Stromal cell of bone marrow (primary cell): ENCODE measurements at places on chromosomes 1 and 21.

GRCh38 chr1:29393451-29393826 lies 157.1 kb downstream of the PTPRU start:
- no peak for DNase-seq

DNA sequence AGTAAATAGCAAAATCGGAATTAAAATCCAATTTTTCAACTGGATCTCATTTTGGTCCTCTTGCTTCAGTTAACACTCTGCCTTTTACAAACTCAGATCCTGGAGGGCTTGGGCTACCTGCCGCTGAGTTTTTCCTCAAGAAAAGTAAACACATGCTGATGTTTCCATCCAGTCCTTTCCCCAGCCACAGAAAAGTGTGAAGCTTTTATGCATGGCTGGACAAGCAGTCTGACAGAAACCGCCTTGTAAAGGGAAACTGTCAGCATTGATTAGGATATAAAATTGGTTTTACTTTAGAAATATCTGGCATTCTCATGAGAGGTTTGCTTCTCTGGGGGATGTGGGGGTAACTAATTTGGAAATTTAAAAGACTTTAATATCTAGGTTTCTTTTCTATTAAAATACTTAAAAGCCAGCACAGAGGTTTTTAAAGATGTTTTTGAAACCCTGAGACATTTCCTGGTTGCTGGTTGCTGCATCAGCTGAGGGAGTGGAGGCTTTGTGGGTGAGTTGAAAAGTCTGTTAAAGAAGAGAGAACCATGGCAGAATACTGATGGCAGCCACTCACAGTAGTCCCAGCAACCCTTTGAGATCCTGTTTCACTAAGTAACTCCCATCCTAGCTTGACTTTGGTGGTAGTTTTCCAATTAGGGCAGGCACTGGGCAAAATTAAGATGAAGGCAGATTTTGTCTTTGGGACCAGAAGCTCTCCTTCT lies 238.3 kb downstream of the PAPPA2 start:
- DNase-seq: no peak

DNA sequence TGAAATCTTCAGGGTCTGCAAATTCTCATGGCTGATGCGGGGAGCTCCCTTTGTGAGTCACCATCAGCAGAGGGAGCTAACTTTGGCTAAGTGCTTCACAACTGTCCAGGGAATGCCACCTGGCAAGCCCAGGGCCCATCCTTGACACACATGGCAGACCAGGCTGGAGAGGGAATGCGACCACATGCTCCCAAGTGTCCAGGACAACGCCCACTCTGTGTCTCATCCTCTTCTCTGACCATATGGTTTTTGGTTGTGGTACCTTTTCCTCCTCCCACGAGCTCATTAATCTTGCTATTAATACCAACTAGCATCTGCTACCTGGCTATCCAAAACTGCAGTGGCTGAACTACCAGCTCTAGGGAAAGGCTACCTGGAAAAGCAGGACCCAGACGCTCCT lies 37.1 kb upstream of the CLSTN1 start:
- no peak for DNase-seq

GRCh38 chr1:204975568-204976235 lies 67.3 kb upstream of the CNTN2 start:
- DNase-seq: no peak

DNA sequence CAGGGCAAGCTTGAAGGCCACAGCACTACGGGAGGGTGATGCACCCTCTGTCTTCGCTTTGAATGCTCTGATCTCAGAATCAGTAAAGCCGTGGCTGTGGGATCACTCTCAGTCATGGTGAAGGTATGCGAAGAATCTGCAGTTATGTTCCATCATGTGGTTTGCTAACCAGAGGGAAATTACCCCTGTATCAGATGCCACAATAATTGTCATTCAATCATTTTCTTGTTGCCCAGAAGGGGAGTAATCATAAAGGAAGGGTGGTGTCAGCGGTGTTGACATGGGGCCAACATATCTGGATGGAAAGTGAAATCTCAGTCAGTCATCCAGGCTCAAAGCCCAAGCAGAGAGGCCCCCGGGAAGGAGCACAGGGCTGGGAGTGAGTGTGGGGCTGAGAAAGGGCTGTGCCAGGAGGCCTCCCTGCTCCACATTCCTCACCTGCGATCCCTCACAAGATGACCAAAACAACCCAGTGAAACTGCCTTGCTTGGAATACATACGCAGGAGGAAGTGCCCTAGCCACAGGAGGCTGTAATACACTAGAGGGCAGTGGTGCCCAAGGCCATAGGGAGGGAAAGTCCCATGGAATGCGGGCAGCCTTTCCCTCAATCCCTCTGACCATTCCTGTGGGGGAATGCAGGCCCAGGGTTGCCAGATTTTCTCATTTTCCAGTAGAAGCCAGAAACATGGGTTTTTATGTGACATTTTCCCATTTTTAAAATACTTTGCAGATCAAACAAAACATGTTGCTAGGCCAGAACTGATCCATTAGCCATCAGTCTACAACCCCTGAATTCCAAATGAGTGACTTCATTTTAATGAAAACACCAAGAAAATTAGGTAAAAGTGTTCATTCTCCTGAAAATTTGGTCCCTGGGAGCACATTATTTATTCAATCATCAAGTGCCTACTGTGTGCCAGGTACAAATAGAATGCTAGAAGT lies 95.7 kb upstream of the VANGL1 start:
- DNase-seq: peak; percentile 85

GRCh38 chr1:43277116-43277876 lies 7.5 kb downstream of the TMEM125 start:
- DNase-seq: no peak

DNA sequence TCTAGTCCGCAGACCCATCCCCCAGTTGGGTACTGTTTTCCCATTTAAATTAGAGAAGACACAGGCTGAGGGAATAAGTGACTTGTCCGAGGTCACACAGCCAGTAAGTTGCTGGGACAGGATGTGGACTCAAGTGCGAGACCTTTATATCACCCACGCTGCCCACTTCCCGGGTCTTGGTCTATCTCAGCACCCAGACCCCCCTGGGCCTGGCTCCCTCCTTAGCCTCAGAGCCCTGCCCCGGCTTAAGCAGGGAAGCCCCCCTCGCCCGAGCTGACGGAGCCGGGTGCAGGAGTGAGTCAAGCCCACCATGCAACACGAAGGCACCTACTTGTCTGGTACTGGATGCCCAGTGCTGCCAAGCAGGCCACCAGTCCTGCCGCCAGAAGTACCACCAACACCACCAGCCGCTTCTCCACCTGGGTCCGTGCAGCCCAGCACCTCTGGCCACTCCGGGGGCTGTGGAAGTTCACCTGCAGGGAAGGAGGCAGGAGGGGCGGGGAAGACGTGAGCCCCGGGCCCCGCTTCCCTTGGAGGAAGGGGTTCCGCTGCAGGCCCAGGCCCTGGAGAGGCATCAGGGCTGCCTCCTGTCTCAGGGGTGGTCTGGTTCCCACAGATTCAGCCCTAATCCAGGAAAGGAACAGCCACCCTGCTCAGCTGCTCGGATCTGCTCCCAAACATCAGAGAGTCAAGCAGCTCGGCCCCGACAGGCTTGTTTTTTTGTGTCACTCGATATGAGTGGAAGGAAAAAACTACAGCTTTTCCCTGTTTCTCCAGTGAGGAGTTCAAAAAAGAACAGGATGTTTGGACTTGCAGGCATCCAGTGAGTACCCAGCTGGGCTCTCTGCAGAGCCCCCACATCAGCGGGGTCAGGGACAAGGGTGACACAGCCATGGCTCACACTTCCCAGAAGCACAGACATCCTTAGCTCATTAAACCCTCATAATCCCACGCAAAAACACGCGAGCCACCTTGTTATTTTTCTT lies 11.1 kb downstream of the ECE1 start:
- no peak for DNase-seq

DNA sequence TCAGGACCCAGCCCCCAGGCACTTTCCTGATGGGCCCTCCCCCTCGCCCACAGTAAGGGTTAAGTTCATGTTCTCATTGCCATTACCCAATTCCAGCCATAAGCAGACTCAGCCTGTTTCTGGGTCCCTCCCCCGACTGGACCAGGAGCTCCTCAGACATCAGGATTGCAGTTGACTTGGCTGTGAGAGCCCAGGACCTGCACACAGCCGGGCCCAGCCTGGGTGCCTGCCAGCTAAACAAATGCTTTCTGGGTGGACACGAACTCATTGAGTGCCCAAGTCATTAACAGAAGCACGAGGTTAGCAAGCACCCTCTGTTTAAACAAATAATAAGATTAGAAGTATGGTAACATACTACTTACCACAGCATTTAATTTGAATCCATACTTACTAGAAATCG lies 147.9 kb upstream of the POU3F1 start:
- no peak for DNase-seq

GRCh38 chr21:45450423-45451090 lies 45.6 kb downstream of the COL18A1 start:
- no peak for DNase-seq

- DNase-seq: no peak
Observed at GRCh38 chr1:210358626-210359025, 29.9 kb downstream of the HHAT start.

DNA sequence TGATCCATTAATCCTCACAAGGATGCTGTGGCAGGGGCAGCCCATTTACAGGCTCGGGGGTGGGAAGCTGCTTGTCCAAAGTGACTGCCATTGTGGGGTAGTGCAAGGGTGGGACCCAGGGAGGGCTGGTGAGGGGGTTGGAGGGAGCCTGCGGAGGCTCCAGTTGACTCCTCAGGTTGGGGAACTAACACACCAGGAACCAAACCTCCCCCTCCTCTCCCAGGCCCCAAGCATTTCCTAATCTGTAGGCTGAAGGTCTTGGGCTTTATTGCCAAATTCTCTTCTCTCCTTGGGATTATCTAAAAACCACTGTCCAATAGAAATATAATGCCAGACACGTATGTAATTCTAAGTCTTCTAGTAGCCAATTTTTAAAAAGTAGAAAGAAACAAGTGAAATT lies 18.2 kb downstream of the IKBKE start:
- DNase-seq: no peak

- DNase-seq: no peak
Observed at GRCh38 chr1:39643705-39644104, 4.3 kb upstream of the HEYL start.

GRCh38 chr1:150332651-150333290 lies 11.4 kb downstream of the PRPF3 start:
- no peak for DNase-seq

- DNase-seq: no peak
Observed at GRCh38 chr21:33402001-33402979, 923 bp upstream of the IFNGR2 start.

- DNase-seq: no peak
Observed at GRCh38 chr1:116726872-116727820, 27.1 kb upstream of the CD2 start.

GRCh38 chr1:184068354-184068753 lies 16.8 kb downstream of the TSEN15 start:
- no peak for DNase-seq

- DNase-seq: no peak
Observed at GRCh38 chr1:70966018-70966638, 81.5 kb downstream of the PTGER3 start.

GRCh38 chr1:23581219-23581618 lies 21.9 kb upstream of the ID3 start:
- DNase-seq: no peak
